ENCODE measurements at places on chromosomes 7 and 10.

DNA sequence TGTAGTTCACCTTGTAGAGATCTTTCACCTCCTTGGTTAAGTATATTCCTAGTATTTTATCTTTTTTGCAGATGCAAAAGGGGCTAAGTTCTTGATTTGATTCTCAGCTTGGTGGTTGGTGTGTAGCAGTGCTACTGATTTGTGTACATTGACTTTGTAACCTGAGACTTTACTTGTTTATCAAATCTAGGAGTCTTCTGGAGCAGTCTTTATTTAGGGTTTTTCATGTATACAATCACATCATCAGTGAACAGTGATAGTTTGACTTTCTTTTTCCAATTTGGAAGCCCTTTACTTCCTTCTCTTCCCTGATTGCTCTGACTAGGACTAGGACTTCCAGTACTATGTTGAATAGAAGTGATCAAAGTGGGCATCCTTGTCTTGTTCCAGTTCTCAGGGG, 33.8 kb downstream of the GPR22 start:
- no peak for DNase-seq

GRCh38 chr7:55425141-55425752, 60.1 kb downstream of the LANCL2 start:
- DNase-seq, result no peak

- no peak for DNase-seq
These were observed 14.9 kb downstream of the AFAP1L2 start for GRCh38 chr10:114389426-114389825.

DNA sequence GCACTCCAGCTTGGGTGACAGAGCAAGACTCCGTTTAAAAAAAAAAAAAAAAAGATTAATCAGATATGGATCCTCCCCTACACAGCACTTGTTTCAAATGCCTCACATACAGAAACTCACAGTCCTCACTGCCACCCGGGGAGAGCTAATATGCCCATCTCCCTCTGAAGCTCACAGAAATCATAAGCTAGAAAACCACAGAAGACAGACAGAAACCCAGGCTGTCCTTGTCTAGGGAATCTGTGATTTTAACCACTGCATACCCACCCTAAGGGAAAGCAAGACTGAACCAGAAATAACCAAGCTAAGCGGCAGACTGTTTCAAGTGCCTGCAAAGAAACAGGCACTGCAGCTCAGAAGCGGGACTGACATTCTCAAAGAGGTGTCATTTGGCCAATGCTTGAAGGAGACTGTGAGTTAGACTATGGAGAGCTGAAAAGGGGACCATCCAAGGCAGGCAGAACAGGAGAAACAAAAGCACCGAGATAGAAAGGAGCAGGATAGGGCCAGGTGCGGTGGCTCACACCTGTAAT, 37.6 kb downstream of the SLC37A3 start:
- DNase-seq, result no peak

DNA sequence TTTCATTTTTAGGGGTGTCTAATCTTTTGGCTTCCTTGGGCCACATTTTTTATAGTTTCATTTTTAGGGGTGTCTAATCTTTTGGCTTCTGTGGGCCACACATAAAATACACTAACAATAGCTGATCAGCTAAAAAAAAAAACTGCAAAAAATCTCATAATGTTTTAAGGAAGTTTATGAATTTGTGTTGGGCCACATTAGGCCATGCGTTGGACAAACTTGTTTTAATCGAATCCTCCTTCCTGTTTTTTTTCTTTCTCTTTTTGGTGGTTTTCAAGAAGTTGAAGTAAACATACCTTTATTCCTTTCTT, 37.4 kb downstream of the ZNRF2 start:
- no peak for DNase-seq

- no peak for DNase-seq
These were observed 84.6 kb upstream of the ZNF438 start for GRCh38 chr10:31116226-31116625.

DNA sequence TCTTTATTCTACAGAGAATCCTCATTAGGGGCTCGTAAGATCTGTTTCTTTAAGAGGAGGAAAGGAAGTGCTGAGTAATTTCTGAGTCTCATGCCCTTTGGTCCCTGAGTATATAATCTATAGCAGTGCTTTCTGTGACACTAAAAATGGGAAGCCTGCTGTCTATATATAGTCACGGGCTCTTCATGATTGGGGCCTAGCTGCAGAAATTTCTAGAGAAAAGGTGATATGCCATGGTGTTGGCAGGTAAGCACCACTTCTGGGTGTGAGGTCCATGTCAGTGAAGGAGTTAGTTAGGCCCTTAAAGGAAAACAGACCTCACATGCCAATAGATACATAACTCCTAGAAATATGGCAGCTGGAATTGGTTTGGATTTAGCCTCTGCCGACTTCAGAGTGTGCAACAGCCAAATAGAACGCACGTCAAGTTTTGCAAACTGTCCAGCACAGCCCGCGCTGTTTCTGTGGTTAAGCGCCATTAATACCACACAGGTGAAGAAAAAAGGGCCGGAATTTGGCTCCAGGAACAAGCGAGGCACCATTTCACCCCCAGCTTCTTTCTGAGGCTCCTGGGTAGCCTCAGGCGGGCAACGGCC, 123.2 kb downstream of the TACC2 start:
- DNase-seq, result no peak

- DNase-seq, result no peak
These were observed 47.8 kb downstream of the NOD1 start for GRCh38 chr7:30430777-30431176.

DNA sequence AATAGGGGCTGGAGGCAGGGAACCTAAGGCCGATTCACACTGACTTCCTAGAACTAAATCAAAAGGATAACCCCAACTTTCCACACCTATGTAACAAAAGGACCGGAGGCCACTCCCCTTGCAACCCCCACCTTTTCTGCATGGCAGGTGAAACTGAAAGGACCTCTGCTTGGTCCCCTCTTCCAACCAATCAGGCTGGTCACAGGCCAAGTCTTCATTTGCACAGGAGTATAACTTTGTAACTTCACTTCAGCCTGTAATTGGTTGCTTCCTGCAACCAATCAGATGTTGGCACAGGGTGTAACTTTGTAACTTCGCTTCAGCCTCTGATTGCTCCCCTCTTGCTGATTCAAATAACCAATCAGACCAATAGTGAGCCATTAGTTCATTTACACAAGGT, 190.0 kb downstream of the FAM107B start:
- no peak for DNase-seq

DNA sequence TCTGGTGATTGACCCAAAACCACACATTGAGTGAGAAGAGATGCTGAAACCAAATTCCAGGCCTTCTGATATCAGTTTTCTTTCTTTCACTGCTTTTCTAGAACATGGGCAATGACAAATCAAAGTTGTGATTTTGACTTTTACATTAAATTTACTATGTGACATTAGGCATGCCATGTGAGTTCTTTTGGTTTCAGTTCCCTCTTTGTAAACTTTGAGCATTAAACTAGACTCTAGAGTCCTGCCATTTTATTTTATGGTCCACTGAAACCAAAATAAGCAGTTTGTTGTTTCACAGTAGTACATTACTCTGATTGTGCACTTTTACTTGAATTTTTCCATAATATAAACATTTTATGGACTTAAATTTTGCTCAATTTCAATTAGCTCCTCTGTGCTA, 381.1 kb upstream of the SEMA3D start:
- DNase-seq, result no peak

GRCh38 chr7:36128448-36129047, 24.5 kb upstream of the EEPD1 start:
- no peak for DNase-seq

- DNase-seq, result no peak
These were observed 100.5 kb upstream of the MAGI2 start for GRCh38 chr7:79553811-79554555.

GRCh38 chr10:132580143-132580542, 42.6 kb downstream of the INPP5A start:
- no peak for DNase-seq

- no peak for DNase-seq
These were observed 427.8 kb upstream of the NPVF start for GRCh38 chr7:25656071-25656470.

DNA sequence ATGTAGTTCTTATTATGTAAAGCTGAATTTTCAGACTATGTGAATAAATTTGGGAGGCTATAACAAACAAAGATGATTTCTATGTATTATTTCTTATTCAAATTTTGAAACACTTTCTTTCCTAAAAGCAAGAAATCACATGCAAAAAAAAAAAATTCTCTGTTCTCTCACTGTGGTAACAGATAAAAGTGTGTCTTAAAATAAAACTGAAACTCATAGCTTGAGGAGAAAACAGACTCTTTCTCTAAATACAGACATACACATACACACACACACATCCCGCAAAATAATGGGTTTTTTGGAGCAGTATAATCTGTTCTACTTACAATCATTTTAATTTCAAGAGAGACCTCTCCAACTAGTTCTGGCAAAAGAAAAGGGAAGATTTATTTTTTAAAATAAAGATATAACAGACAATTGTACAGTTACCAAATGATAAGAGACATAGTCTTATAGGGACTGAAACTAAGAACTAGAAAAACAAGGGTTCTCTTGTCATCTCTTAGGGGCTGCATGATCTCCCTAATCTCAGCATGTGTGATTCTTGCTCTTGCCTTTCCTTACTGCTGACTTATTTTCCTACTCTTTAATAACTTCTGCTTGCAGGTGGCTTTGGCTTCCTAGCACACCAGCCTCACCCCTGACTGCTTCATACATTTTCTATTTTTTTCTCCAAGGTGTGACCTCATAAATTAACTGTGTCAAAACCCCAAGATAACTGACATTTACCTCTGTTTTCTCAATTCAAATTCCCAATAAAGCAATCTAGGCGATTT, 483.5 kb upstream of the POT1 start:
- no peak for DNase-seq

DNA sequence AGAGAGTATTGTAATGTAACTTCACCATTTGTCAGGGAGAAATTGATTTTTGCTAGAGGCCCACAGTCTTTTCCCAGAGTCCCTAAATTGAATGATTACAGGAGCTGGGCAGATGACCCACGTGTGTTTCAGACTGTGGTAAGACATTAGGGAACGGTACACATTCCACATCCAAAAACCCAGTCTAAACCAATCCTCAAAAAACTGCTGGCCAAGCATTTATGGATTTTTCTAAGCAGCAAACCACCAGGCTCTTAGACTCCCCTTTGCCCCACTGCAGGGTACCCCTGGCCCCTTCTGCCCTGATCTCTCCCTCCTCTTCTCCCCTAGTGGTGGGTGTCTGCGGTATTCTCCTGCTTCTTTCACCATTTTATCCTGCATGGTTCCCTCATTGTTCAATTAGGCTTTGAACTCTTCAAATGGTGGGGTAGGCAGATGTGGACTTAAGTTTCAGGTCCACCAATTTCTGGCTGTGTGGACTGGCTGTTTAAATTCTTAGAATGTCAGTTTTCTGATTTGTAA, 135.5 kb upstream of the SORCS3 start:
- DNase-seq, result no peak

GRCh38 chr7:10192074-10192473, 781.6 kb upstream of the PHF14 start:
- DNase-seq, result no peak

- DNase-seq, result no peak
These were observed 3.9 kb upstream of the SPAG6 start for GRCh38 chr10:22341190-22341925.

GRCh38 chr10:16822726-16823360, 5.6 kb upstream of the RSU1 start:
- no peak for DNase-seq

DNA sequence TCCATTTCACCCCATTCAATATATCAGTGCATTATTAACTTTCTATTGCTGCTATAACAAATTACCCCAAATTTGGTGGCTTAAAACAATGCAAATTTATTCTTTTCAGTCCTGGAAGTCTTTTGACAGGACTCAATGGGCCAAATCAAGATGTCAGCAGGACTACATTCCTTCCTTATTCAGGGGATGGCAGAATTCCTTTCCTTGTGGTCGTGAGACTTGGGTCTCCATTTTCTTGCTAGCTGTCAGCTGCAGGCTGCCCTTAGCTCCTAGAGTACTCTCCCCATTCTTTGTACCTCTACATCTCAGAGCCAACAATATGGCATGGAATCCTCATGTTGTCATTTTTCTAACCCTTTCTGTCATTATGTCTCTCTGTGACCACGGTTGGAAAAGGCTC, 310.6 kb downstream of the HDAC9 start:
- no peak for DNase-seq

DNA sequence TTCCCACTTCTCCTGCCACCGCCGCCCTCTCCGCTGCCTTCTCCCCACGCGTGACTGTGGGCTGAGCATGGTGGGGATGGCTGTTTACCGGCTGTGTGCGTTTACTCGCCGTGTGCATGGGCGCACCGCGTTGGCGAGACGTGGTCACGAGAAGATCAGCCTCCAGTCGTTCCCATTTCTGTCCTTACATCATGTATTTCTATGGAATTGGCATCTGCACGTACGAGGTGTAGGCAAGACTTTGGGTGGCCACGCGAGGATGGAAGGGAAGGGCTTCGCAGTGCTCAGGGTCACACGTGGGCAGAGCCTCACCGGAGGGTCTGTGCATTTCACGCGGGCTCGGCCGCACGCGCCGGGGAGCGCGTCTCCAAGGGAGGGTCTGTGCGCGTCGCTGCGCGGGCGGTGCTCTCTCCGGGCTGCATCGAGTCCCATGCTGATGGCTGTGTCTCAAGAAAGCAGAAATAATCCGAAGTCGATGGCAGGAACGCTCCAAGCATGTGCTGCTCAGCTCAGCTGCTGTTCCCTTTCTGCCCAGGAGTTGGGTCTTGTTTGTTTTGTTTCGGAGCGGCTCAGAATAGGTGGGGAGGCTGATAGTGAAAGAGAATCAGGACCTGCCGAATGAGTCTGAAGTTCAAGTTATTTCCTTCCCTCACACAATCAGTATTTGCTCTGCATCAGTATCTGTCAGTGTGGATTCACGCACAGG, 973 bp downstream of the CAMK1D start:
- peak; percentile 49 for DNase-seq
